ENCODE measurements at places on chromosomes 4 and X.
A peak's percentile ranks its signal among the peaks of the same experiment; 100 is the strongest.

DNA sequence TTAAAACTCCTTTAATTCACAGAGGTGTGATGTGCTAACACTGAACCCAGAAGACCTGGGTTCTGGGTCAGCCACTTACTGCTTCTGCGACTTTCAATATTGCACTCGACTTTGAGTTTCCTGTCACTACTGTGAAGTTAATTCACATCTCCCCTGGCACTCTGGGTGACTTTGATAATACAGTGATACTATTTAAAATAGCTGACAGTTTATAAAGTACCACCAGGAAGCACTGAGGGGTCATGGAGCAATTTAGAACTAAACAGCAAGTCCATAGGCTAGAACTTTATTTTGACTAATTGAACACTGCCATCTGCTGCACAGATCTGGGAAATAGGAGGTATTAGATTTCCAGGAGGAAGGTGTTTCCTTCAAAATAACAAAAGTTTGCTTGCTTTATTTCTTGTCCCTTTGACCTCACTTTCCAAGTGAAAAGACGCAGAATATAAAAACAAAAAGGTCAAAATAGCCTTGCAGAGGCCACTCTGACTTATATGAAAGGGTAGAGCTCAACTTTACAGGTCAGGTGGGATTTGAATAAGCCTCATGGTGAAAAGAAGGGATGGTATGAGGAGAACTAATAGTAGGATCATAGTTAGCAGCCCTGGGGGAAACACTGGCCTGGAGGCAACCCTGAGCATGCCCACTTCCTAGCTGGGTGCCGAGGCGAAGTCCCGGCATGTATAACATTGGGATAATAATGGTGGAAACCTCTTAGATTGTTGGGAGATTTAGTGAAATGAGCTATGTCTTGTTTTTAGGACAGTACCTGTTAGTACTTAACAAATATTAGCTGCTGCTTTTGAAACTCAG lies 53.4 kb downstream of the ZNF518B start:
- DNase-seq, result peak; percentile 69

GRCh38 chr4:1234309-1234695 lies 14.6 kb downstream of the CTBP1 start:
- DNase-seq, result peak; percentile 38

GRCh38 chr4:40811956-40812355 lies 62.2 kb downstream of the NSUN7 start:
- DNase-seq, result no peak

- DNase-seq, result no peak
Observed at GRCh38 chr4:8703401-8703696, 110.8 kb downstream of the CPZ start.

- DNase-seq, result no peak
Observed at GRCh38 chrX:125769628-125770027, 396.5 kb downstream of the DCAF12L2 start.

DNA sequence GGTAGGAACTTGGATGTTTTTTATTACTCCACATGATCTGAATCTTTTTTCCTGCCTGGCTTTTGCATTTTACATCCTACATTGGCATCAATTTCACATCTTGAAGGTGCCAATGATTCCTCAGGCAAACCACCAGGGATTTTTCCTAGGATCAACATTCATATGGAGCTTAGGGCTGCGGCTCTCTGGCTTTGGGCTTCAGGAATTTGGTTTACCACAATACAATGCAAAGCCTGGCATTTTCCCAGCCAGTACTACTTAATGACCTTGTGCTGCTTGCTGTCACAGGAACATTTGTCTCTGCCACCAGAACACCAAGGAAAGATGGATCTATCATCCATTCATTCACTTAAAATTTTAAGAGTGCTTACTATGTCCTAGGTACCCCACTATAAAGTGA lies 180.7 kb downstream of the PDGFC start:
- peak; percentile 51 for DNase-seq

- no peak for DNase-seq
Observed at GRCh38 chr4:113404167-113404571, 354.7 kb downstream of the ANK2 start.

DNA sequence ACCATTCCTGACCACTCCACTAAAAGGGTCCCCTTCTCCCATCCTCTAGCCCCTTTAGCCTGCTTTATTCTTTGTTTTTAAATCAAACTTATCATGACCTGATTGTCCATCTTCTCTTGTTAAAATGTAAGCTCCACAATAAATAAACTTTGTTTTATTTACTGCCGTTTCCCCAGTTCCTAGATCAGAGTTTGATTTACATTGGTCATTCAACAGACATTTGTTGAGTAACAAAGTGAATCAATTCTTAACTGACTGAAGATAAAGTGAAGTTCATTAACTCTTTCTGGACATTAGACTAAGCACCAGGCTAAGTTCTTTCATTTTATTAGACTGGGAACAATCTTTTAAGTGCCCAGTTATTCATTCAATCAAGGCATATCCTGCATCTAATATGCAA lies 263.2 kb upstream of the FTHL17 start:
- DNase-seq, result no peak

GRCh38 chr4:65737672-65738071 lies 67.4 kb upstream of the EPHA5 start:
- no peak for DNase-seq

DNA sequence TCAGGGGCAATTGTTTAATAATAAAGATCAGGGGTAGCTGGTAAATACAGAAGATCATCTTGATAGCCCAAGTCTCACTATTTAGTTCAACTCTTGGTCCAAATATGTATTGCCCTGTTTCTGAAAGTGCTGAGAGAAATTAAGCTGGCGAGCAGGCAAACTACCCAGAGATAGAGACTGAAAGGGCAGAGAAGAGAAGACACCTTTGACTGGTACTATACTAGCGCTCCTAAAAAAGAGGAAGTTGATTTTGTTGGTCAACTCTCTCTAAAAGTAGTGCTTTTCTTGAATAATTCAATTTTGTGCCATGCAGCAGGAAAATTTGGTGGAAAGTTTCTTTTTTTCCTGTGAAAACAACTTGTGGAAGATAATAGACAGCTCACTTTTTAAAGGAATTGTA lies 64.0 kb downstream of the IGSF1 start:
- DNase-seq, result no peak

GRCh38 chrX:100478714-100479306 lies 68.7 kb upstream of the PCDH19 start:
- DNase-seq, result no peak

DNA sequence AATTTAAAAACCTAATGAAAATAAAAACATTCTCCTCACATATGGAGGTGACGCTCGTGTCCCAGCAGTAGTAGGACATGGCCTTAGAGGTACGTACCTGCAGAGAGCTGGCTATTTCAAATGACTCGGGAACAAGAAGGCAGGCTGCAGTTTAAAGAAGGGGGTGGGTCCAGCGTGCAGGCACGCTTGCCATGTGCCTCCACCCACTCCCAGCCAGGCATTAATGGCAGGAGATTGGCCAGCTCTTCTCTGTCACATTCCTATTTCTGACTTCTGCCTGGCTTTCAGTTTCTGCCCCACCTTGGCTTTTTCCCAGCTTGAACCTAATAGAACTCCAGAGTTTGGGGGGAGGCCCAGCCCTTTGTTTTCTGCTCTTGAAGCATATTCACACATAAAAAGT lies 17.2 kb downstream of the PDHA1 start:
- DNase-seq, result no peak

- peak; percentile 76 for DNase-seq
Observed at GRCh38 chrX:39377157-39377556, 575.9 kb downstream of the MID1IP1 start.

- no peak for DNase-seq
Observed at GRCh38 chr4:2226261-2226660, 15.7 kb downstream of the HAUS3 start.

- no peak for DNase-seq
Observed at GRCh38 chrX:136781180-136781797, 557 bp upstream of the ARHGEF6 start.

- peak; percentile 86 for DNase-seq
Observed at GRCh38 chr4:78776729-78777575, 802 bp downstream of the BMP2K start.

Measured in eye (tissue), 1 donor.